ENCODE measurements at places on chromosomes 3 and 15.

DNA sequence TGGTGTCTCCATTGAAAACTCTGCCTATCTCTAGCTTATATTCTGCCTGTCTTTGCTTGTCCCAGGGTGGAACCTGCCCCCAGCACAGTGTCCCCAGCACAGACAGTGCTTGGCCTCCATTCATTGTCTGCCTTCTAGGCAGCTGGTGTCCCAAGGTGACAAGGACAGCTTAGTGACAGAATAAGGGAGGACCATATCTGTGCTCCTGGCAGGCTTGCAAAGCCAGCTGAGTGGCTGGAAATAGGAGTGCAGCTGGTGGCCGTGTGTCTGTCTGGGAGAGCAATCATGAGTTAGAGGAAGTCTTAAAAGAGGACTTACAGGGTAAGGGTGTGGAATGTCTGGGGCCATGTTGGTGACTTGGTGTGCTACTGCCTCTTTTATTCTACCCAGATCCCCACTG lies 33.4 kb downstream of the SCN5A start:
- DNase-seq: no peak

DNA sequence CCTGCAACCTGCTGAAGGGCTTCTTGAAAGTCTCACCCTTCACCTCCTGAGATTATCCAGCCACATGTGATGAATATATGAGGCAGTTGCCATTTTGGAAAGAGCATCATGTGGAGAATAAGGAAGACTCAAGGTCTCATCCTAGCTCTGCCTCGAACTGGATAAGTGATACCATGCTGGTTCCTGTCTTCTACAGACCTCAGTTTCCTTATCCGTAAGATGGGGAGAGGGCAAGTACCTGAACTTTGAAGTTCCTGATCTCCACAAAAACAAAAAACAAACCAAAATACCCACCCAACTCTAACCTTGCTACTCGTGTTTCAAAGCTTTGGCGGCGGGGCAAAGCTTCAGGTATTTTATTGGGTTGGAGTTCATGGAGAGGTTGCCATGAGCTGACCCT lies 31.5 kb upstream of the ITGA11 start:
- no peak for DNase-seq

DNA sequence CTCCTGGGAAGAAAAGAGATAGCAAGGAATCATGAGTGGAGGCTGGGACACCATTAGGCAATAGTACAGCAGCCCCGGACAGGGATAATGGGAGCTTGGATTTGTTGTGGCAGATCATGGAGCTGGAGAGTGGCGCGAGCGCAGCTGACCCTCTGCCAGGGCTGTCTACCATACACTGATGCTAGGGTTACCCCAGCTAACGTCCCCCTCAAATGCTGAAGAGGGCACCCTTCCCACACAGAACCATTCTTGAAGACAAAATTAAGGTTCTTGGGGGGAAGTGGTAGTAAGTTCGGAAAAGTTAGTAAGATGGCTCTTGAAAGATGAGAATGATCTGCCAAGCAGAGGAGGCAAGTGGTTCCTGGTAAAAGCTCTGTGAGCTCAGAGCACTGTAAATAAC lies 61.1 kb downstream of the ST3GAL6 start:
- DNase-seq: no peak

DNA sequence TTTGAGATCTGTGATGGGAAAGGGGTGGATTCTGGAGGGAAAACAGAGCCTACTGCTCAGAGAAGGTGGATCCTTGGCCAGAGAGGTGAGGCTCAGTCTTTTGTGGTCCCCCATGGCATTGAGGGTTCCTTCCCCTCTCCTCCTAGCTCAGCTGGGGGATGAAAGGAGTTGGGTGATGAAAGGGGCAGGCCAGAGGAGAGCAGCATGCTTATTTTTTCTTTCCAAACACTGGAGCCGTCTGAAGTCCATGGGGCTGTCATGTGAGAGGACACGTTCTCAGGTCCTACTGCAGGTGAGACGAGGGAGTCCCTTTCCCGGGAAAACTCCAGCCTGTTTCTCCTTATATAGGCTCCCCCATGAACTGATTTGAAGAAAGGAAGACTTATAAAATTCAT lies 71.4 kb downstream of the SCN5A start:
- DNase-seq: no peak

- DNase-seq: no peak
Measured at GRCh38 chr3:159796226-159796625, 192.4 kb upstream of the IL12A start.

- DNase-seq: peak; percentile 39
Measured at GRCh38 chr15:78996894-78997275, 52.0 kb upstream of the CTSH start.

- no peak for DNase-seq
Measured at GRCh38 chr3:66803206-66803605, 194.9 kb upstream of the KBTBD8 start.

DNA sequence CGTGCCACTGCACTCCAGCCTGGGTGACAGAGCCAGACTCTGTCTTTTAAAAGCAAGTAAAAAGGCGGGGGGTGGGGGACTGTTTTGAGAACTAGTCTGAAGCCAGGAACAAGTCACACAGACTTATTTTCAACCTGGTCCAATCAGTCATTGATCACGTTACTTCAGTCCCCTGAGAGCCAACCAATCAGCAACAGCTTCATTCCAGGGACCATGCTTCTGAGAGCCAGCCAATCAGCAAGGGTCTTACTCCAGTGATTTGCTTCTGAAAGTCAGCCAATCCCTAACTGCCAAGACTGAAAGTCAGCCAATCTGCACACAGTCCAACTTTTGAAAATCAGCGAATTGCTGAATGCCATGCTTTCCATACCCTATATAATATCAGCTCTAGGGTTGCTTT lies 48.6 kb upstream of the C15orf39 start:
- DNase-seq: no peak

DNA sequence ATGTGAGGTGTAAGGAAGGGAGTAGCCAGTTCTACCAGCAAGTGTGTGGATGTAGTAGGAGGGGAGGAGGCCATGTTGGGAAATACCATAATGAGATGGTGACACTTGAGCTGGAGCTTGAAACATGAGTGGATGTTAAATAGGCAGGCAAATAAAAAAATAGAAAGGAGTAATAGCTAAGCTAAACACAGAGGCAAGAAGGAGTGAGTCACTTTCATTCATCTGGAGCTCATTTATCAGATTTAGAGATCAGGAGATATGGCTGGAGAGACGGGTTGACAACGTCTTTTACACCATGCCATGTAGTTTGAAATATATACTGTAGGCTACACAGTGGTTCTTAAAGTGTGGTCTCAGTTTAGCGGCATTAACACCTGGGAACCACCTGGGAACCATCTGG lies 390.5 kb downstream of the DIPK2A start:
- peak; percentile 46 for DNase-seq

DNA sequence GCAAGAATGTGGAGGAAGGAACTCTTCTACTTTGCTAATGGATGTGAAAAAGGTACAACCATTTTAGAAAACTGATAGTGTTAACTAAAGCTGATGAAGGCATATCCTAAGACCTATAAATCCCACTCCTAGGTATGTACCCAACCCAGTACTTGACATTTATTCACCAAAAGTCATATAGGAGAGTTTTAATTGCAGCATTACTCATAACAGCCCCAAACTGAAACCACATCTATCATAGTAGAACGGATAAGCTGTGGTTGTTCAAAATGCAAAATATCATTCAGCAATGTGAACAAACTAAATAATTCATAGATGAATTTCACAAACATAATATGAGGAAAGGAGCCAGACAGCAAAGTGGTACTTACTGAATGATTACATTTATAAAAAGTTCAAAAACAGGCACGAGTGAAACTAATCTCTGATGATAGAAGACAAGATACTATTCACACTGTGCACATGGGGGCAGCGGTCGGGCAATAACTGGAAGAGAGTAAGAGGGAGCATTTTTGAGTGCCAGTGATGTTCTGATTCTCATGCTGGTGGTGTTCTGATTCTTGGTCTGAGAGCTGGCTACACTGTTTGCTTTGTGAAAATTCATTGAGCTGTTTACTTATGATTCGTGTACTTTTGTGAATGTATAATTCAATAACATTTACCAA lies 34.3 kb downstream of the GOLIM4 start:
- DNase-seq: peak; percentile 11

DNA sequence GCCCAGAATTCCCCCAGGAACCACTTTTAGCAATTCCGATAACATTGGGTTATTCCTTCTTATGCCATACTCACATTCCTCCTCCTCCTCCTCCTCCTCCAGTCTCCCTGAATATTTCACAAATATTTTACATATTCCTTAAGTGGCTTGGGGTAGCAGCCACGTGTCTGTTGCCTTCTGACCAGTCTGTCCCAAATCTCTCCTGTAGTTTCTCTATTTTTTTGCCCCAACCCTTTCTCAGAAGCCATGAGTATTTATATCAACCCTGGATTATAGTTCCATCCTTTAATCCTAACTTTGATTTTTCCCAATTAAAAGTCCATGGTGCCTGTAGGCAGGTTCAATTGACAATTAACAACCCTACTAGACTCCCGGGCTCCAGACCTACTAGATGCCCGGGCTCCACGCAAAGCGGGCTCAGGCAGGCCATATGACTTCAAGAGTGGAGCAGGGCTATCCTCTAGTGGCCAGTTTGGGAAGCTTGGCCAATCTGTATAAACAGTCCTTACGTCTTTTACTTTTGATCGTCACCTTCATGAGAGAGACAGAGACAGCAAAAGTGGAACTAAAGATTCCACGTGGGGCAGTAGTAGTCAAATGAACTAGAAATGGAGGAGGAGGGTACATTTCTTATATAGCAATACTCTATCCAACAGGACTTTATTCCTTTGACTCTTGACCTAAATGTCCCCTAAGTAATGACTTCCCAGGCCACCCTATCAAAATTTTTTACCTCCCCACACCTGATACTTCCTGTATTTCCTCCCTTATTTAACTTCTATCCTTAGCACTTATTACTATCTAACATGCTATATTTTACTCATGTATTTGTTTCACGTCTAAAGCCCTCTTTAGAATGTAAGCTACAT lies 69.7 kb downstream of the USF3 start:
- peak; percentile 63 for DNase-seq

GRCh38 chr15:69074843-69075224 lies 60.3 kb downstream of the NOX5 start:
- DNase-seq: no peak

DNA sequence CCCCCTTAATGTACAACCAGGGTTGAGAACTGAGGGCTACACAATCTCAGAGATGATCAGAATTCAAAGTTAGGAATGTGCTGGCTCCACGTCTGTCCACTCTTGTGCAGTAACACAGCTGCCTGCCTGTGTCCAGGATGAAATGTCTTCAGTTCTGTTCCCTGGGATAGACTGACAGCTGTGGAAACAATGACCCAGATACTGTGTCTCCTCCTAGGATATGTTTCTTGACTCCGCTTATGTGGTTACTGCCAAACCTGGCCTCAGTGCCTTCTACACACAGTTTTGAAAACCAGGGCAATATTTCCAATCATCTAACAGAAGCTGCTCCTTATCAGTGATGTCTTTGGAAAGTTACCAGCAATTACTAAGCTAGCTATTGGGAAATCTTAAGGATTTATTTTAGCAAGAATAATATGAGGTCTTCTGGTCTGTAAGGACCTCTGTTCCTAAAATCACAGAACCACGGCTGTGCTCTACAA lies 67.6 kb downstream of the NOX5 start:
- DNase-seq: no peak

- DNase-seq: peak; percentile 21
Measured at GRCh38 chr3:141425523-141426233, 57.4 kb downstream of the ZBTB38 start.

GRCh38 chr3:183907176-183907575 lies 22.5 kb upstream of the PARL start:
- no peak for DNase-seq

- peak; percentile 46 for DNase-seq
Measured at GRCh38 chr3:3015185-3016089, 94.7 kb downstream of the IL5RA start.

DNA sequence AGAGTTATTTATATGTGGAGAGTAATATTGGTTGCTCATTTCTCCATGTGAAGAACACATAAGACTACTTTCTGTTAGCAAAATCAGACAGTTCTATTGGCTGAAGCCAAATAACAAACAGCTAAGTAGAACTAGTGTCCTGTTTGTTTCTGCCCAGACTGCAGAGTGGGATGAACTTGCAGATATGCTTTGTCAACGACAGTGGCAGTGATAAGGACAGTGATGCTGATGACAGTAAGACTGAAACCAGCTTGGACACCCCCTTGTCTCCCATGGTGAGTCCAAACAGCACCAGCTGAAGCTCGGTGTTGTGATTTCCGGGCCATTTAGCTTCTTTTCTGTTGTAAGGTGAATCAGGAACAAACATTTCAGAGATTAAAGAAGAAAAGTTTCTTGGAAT lies 102.6 kb upstream of the IL12A start:
- DNase-seq: no peak

- no peak for DNase-seq
Measured at GRCh38 chr15:93658026-93658816, 569.2 kb upstream of the RGMA start.

DNA sequence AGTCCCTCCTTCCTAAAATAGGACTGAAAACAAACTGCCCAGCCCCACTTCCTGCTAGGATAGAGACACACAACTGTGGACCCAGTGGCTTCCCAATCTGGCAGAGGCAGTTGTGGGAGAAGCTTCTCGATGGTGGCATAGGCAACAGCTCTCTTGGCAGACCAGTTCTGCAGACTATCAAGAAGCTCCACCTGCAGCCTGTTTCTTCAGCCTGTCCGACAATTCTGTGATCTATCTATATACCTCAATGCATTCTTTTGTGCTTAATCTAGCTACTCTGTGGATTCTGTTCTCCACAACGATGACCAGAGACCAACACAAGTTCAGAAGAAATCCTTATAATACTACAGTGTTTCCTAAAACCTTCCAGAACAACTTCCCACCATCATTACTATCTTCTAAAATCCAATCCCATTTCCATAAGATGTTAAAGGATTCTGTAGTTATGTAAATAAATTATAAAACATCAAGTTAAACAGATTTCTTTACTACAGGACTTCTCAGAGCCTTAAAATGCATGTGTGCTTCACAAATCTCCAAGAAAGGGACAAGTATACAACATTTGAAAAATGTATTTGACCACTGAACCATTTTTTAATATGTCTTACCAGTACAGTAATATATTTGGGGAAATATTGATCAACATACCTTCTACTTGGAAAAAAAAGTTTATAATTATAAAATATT lies 57.7 kb downstream of the IGF2BP2 start:
- peak; percentile 30 for DNase-seq

- no peak for DNase-seq
Measured at GRCh38 chr15:84855136-84855535, 29.3 kb upstream of the SLC28A1 start.

- DNase-seq: no peak
Measured at GRCh38 chr15:56659197-56659596, 74.1 kb downstream of the ZNF280D start.

- DNase-seq: no peak
Measured at GRCh38 chr15:42858999-42859789, 61.4 kb downstream of the TTBK2 start.

GRCh38 chr15:62844564-62845240 lies 197.8 kb upstream of the TPM1 start:
- no peak for DNase-seq

DNA sequence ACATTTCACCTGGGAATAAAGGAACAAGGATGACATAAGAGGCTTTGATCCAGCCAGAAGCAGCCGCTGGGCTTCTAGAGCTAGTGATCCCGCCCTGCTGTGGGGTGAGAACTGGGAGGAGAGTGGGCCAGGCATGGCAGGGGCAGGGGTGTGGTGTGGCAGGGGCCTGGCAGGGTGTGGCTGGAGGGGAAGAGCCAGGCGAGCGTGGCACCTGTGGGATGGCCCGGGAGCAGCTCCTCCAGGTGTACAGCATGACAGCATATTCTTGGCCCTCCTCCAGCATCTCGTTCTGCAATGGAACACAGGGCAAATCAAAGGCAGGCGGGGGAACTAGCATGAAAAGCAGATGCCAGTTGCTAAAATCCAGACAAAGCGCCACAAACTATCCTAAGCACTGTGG lies 35.5 kb downstream of the CYFIP1 start:
- DNase-seq: no peak

- no peak for DNase-seq
Measured at GRCh38 chr15:52254391-52254790, 41.2 kb downstream of the MYO5C start.

All from Calu3 (cell line).